ENCODE measurements at places on chromosomes 4 and X.

- no peak for DNase-seq
Observed at GRCh38 chr4:126637706-126638105, 995.1 kb upstream of the INTU start.

DNA sequence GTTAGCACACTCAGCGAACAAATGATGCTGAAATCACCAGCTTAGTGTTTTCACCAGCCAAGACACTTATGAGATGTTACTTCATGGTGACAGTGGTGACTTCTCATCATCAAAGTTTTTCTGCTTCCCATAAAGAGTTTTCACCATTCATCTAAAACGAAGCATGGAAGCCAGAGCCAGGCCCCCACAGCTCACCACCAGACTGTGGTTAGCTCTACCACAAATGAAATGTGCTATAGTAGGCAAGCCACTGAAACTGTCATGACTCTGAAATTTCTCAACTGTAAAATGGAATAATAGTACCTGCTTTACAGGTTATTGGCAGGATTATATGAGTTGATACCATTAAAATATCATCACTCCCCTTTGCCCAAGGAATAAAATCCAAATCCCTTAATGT is 56.4 kb upstream of the HHIP start:
- DNase-seq = no peak

GRCh38 chr4:121093261-121093660 is 20.9 kb upstream of the NDNF start:
- DNase-seq = no peak

DNA sequence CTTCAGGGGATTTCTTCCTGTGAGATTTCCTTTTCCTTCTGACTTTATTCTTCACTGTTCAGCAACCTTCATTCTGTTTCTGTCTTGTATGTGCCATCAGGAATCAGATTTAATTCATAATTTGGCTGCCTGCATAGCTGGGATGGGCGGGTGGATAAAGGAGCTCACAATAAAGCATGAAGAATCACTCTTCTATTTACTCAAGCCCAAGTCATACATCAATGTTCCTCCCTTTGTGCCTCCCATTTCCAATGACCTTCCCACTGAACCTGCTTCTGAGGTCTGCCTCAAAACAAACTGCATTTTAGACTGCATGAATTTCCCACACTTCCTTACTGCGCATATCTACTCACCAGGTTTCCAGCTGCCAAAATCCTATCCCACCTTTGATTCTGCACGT is 14.0 kb downstream of the PDGFC start:
- no peak for DNase-seq

GRCh38 chr4:113874480-113874879 is 105.0 kb downstream of the ARSJ start:
- DNase-seq = no peak

All from activated CD4-positive, alpha-beta T cell treated with anti-CD3 and anti-CD28 coated beads, Interleukin-2, amount 50 U/mL, for 1 hour (primary cell).